HEK293T (cell line): ENCODE measurements at places on chromosomes 6 and 20.
A peak's percentile ranks its signal among the peaks of the same experiment; 100 is the strongest.

DNA sequence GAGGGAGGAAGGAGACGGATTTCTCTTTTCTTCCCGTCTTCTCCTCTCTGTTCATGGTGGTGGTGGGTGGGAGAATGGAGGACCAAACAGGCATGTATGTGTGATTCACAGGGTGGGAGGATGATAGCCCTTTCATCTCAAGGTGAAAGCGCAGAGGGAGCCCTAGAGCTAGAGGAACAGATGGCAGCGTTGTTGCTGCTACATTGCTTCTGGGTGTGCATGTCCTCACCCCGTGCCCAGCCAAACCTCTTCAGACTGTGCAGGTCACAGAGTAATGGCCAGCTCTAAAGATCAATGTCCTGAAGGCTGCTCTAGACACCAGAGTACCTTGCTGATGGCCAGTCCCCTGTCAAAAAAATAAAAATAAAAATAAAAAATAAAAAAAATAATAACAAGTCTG lies 301.8 kb downstream of the TBC1D7 start:
- no peak for DNase-seq

DNA sequence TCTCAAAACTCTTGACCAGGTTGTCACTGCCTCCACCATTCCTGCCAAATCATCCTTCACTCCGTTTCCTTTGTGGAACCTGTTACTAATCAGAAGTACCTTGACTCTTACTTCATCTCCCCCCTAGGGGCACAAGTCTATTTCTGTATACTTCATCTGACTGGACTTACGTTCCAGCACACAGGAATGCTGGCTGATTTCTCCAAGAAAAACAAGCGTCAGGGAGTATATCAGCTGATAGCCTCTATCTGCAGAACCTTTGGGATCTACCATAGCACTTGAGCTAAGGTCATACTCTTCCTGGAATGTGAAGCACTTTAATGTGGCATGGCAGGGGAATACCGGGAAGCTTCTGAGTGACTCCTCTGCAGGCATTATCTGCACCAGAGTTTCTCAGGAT lies 178.1 kb upstream of the MOCS1 start:
- DNase-seq: peak; percentile 12

DNA sequence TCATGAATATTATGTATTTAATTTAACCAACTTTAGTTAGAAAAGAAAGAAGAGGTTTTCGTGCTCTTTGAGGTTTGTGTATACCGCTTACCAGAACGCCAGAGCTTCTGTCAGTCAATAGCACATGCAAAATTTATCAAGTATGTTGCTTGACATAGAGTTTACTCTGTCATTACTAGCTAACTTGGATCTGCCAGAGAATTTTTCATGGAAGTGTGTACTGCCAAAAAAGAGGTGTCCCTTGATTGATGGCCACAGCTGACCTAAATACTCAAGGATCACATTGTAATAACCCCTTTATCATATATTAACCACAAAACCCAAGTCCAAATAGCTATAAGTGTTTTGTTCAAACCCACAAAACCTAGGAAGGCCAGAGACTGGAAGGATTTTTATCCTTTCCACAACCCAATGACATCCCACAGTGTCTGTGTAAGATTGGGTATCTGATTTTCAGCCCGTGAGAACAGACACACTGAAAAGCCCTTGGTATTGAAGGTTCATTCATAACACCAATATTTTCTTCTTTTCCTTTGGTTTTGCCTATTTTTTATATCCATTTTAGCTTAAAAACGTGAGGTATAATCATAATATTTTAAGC lies 194.0 kb upstream of the EYA4 start:
- DNase-seq: no peak

DNA sequence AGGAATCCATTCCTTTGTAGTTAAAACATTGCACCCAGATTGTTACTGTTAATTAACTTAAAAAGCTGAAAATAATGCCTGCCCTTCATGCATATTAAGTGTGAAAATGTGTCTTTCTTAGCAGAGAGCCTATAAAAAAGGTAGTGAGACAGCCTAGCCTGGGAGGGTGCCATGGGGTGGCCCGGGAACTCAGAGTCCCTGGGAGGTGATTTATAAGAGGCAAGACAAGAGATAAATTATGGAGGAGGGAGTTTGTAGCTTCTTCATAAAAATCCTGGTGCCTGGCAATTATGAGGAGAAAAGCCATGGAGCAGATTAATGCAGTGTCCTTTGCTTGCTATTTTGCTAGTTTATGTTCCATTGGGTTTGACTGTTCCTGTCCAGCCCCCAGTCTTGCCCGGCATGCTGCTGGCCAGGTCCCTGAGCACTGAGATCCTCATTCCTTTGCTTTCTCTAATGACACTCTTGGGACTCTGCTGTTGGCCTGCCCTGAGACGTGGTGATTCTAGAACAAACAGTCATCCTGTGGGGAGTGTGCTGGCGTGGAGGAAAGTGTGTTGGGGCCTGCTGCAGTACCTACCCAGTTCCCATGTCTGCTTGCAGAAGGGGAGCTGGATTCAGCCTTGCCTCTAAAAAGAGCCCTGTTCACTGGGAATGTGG lies 4.2 kb downstream of the MLN start:
- no peak for DNase-seq

GRCh38 chr6:7996538-7997111 lies 67.6 kb downstream of the BLOC1S5 start:
- peak; percentile 31 for DNase-seq

DNA sequence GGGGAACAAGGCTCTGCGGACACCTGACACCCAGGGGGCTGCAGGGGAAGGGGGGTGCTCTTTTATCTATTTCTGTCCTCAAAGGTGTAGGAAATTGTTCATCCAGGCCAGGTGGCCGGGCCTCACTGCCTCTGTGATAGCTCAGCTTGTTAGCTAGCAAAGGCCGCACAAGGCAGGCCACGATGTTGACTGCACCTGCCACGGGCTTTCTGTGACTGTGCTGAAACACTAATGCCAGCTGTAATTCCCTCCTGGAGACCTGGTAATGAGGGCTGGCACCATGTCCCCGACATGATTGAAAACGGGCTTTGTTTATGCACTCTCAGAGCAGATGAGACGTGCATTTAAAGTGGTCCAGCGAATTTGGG lies 61.4 kb upstream of the APCDD1L start:
- no peak for DNase-seq

- DNase-seq: no peak
Observed at GRCh38 chr20:10465135-10465534, 30.0 kb downstream of the SLX4IP start.
